ENCODE measurements at places on chromosomes 4 and X.

DNA sequence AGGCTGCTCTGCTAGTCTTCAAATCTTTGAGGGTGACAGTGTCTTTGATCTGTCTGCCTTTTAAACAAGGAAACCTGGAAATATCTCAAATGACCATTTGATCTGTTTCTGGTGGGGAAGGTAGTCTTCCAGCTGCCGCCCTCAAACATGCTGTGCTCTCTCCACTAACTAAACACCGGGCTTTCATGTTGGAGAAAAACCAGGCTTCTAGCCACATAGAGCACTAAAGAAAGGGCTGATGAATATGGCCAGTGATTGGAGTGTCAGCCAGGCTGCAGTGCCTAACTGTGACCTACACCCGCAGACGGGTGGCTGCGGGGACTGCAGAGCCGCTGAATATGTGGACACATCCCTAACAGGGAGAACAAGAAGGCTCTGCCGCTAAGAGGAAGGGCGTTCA lies 85.9 kb downstream of the UNC5C start:
- no peak for DNase-seq

GRCh38 chr4:155639704-155640523 lies 26.7 kb upstream of the GUCY1A1 start:
- DNase-seq = no peak

- DNase-seq = no peak
Observed at GRCh38 chr4:38677441-38677840, 13.4 kb downstream of the KLF3 start.

DNA sequence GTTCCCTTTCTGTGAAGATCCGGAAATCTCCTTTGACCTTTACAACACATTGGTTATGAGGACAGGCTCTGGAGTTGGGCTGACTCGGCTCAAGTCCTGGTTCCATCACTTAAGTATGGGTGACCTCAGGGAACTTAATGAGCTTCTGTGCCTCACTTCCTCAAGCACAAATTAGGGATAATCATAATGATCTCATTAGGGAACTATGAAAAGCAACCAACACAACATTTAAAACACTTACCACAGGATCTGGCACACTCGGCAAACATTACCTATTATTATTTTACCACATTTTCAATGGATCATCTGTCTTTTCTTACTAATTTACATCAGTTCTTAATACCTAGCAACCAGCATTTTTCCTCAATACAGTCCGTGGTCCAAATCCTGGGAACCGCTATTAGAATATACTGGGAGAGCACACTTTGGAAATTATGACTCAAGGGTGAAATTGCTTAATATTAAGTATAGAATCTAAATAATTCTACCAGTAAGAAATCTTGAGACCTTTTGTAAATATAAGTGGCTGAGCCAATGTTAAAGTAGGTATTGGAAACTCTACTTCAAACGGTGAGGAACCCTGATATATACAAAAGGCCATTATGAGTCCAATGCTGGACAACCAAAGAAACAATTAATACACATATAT lies 19.6 kb downstream of the ADGRA3 start:
- DNase-seq = no peak

- DNase-seq = no peak
Observed at GRCh38 chr4:173508386-173509035, 21.5 kb downstream of the HAND2 start.

- no peak for DNase-seq
Observed at GRCh38 chr4:26424838-26425237, 65.4 kb downstream of the CCKAR start.

- no peak for DNase-seq
Observed at GRCh38 chr4:96009427-96010119, 169.7 kb downstream of the PDHA2 start.

DNA sequence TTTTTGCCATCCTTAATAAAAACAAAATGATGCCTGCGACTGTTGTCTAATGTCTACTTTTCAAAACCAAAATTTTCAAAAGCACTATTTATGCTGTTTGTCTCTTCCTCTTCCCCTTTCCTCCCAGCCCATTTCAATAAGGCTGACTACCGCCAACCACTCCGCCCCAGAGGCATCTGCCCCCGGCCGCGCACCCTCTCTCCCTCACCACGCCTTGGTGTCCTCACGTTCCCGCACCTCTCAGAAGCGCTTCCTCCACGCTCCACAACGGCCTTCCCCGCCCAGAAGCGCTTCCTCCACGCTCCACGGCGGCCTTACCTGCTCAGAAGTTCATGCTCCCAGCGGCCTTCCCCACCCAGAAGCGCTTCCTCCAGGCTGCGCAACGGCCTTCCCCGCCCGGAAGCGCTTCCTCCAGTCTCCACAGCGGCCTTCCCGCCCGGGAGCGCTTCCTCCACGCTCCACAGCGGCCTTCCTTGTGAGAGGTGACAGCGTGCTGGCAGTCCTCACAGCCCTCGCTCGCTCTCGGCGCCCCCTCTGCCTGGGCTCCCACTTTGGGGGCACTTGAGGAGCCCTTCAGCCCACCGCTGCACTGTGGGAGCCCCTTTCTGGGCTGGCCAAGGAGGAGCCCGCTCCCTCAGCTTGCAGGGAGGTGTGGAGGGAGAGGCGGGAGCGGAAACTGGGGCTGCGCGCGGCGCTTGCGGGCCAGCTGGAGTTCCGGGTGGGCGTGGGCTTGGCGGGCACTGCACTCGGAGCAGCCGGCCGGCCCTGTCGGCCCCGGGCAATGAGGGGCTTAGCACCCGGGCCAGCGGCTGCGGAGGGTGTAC lies 490.4 kb upstream of the ZFP42 start:
- no peak for DNase-seq

GRCh38 chr4:25383647-25384046 lies 6.6 kb downstream of the ANAPC4 start:
- DNase-seq = no peak

DNA sequence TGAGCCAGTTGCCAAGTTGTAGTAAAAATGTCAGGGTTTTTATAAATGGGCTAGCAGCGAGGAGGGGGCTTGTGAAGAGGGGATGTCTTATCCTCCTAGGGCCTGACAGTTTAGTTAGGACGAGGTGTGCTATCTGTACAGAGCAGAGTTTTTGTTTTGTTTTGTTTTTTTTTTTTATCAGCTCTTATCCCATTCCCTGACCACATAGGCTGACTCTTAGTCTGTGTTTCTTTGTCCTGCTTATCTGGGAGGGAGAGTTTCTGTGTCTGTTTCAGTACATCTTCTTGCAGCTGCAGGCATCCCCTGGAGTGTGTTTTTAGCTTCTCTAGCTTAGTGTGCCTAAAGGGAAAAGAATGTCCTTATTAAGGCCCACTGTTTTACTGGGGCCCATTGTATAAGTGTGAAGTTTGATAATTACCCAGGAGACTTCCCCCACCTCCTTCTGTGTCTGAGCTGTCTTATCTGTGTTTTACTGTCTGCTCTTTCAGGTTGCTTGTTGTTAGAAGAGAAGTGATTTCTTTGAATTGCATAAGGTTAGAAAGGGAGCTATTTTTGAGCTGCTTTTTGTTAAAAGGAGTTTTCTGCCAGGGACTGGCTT lies 32.0 kb downstream of the PAGE2 start:
- no peak for DNase-seq

DNA sequence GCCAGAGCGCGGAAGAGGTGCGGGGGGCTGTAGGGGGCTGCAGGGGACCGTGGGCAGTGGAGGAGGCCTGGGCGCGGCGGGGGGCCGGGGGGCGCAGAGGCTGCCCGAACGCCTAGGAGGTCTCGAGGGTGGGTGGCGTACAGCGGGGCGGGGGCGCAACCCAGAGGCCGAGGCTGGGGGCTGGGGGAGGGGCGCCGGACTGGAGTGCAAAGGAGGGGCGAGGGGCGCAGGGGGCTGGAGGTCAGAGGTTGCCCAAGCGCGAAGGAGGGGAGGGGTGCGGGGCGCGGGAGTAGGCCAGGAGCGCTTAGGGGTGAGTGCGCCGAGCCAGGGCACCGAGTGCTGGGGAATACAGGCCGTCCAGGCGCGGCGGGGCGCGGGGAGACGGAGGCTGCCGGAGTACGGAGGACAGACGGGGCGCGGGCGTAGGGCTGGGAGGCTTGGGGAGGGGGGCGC lies 255 bp downstream of the GYG2 start:
- DNase-seq = no peak

GRCh38 chr4:962231-963208 lies 10.8 kb downstream of the DGKQ start:
- peak; percentile 90 for DNase-seq

GRCh38 chr4:98604723-98605122 lies 53.7 kb downstream of the TSPAN5 start:
- DNase-seq = no peak

GRCh38 chrX:24055043-24055356 lies 244 bp downstream of the EIF2S3 start:
- DNase-seq = no peak

- DNase-seq = no peak
Observed at GRCh38 chr4:4338210-4339001, 48.4 kb downstream of the ZBTB49 start.

DNA sequence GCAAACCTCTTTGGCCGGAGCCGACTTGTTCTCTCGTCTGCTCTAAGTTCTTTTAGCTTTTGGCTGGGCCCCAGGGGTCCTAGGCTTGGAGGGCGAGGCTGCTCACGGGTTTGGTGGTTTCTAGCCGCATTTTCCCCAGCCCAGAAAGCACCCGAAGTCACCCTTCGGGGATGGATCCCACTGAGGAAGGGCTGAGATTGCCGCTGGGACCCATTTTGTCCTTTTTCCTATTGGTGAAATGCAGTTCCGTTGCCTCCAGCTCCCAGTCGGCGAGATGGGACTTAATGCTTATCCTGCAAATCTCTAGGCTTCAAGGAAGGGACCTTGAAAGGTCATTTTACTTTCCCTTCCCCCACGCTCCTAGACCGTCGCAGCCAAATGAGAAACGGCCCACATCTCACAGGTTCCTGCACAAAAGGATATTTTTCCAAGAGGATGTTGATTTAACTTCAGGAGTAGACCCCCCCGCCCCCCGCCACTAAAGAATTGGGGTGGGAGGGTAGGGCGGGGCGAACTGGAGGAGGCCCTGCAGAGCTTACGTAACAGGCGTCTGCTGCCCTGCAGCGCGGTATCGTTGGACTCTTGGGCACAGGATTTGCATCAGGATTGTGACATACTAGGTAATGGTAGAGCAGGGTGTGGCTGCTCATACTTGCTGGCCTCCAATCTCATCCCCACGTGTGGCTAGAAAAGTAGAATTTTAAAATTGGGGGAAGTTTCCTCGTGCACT lies 564 bp downstream of the PGK1 start:
- DNase-seq = peak; percentile 29

- DNase-seq = no peak
Observed at GRCh38 chrX:71917621-71918343, 7.1 kb downstream of the NHSL2 start.

GRCh38 chr4:14269824-14270223 lies 642.3 kb upstream of the BOD1L1 start:
- DNase-seq = no peak

DNA sequence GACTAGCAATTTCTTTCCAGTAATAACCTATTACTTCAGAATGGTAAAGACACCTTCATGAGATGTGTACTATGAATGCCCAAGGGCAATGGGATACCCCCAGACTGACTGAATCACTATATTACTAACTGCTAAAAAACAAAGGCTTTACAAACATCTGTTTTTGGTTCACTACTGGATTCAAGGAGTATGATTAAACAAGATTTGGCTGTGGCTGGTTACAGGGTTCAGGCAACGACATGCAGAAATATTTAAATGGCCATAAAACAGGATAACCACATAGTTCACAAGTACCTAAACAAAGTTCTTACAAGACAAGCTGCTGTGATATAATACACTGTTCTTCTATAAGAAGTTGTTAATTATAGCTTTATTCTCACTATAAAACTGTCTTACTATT lies 128.2 kb downstream of the FRYL start:
- DNase-seq = no peak

- DNase-seq = peak; percentile 9
Observed at GRCh38 chr4:147094238-147094637, 148.6 kb upstream of the TTC29 start.

GRCh38 chrX:20442597-20442996 lies 175.9 kb upstream of the RPS6KA3 start:
- peak; percentile 92 for DNase-seq

GRCh38 chrX:145506214-145506613 lies 258.9 kb downstream of the SPANXN1 start:
- DNase-seq = no peak

DNA sequence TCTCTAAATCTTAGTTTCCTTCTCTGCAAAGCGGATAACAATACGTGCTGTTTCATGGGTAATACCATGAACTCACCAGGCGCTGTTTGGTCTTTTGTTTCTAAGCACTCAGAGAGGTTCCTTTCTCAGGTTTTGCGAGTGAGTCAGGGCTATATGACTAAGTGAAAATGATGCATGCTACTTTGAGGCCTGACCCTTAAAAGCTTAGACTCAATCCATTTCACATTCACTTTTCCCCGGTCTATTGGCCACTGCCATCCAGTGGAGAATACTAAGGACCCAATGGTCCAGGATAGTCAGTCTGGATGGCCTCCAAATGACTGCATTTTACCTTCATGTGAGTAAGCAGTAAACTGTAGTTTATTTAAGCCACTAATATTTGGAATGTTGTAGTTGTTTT lies 400.8 kb upstream of the SLIT2 start:
- DNase-seq = no peak

DNA sequence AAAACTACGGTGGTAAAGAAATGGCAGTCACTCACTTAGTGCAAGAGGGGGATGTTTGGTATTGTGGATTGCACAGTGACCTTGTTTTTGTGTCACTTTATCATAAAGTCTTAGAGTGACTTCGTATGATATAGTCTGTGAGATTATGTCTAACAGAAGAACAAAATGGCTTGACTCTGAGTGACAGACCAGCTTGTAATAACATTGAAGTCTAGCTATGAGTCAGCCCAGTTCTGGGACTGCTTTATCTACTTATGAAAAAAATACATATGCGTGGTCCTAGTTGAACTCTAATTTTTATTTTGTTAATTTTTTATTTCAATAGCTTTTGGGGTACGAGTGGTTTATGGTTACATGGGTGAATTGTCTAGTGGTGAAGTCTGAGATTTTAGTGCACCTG lies 20.0 kb downstream of the DCLK2 start:
- no peak for DNase-seq

DNA sequence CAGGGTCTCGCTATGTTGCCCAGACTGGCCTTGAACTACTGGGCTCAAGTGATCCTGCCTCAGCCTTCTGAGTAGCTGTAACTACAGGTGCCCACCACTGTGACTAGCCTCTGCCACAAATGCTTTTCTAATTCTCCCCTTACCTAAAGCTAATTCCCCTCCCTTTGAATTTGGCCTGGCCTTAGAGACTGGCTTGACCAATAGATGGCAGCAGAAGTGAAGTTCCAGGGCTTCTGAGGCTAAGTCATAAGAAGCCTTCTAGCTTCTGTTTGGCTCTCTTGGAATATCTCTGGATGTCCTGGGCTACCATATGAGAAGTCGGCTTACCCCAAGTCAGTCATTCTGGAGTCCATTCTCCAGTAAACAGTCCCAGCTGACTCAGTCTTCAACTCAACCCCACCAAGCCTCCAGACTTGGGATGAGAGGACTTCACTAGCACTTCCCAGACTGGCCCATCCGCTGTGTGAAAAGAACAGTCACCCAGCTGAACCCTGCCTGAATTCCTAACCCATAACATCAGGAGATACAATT lies 61.0 kb downstream of the HPRT1 start:
- peak; percentile 82 for DNase-seq
